ENCODE measurements at places on chromosomes 16 and 17.

GRCh38 chr16:11355862-11356261 is 10.6 kb downstream of the RMI2 start:
- no peak for DNase-seq

- no peak for DNase-seq
These were observed 74.6 kb upstream of the TMEM97 start for GRCh38 chr17:28244446-28244845.

- DNase-seq: no peak
These were observed 66.4 kb downstream of the MAF start for GRCh38 chr16:79534143-79534542.

DNA sequence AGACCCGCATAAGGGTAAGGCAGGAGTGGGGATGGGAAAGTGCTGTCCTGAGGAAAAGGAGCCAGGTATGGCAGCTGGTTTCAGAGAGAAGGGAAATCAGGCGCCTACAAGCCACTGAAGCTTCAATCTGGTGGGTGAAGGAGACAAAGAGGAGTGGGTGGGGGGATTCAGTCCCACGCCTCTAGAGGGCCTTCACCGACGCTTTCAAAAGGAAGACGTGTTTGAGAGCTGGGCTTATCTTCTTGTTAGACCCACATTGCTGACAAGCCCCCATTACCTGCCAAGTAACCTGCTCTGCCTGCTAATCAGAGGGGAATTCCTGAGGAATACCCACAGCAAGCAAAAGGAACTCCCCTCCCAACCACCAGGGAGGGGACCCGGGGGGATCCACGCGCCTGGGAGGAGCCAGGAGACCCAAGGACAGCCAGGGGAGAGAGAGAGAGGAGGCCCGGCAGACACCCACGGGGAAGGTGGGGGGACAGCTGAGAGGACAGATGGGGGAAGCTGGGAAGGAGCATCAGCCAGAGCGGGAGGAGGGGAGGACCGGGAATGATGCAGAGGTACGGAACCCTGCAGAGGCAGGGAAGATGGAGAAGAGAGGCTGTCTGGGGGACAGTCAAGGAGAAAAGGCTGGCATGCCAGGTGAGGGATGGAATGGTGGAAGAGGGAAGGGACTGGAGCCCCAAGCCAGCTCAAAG is 1.0 kb downstream of the MTMR4 start:
- DNase-seq: no peak

DNA sequence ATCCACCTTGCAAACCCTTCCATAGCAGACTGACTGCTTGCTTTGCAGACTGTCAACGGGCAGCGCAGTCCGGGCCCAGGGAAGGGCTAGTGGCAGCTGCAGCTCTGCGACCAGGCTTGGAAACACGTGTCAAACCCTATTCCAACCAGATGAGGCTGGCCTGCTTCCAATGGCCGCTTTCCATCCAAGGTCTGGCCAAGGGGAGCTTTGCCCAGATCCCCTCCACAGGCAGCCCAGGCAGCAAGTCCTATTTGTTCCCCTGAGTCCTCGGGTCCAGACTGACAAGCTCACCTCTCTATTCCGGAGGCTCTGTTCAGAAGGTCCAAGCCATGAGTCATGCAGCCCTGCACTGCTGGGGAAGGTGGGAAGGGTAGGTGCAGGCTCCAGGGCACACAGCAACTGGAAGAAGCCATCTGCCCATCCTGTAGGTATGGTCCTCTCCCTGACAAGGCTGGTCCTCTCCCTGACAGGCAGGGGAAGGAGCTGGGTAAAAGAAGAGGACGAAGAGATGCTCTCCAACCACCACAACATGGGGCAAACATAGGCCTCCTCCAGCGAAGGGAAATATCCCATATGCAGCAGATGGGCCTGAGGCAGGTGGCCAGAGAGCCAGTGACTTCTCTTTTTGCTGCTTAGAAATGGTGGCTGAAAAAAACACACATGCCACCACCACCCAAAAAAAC is 22.6 kb upstream of the AXIN2 start:
- DNase-seq: no peak

DNA sequence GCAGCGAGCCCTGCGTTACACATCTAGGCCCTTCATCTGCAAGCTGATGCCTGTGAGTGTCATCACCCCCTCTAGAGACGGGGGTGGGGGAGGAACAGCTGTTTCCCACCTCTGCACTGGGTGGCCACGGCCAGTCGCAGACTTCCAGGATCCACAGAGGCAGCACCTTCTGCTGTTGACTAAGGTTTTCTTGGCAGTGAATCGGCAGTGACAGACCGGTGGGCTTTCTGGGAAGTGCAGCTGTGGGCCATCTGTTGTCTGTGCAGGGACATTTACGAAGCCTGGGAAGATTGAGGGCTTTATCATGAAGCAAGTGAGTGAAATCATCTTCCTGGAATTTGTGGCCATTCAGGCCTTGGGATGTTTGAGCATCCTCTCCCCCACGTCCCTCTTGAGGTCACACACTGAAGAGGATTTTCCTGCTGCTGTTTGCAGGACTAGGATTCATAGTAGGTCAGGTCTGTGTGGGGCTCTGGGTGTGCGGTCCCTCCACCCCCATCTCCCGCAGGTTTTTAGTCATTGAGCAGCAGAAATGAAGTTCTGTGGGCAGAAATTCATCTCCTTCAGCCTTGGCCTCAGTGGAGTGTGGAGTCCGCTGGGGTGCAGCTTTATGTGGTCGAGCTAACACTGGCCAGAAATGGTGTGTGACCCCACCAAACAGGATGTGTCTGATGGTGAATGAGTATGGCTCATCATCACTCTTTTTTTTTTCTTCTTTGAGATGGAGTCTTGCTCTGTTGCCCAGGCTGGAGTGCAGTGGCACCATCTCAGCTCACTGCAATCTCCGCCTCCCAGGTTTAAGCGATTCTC is 12.0 kb downstream of the PGS1 start:
- DNase-seq: no peak

DNA sequence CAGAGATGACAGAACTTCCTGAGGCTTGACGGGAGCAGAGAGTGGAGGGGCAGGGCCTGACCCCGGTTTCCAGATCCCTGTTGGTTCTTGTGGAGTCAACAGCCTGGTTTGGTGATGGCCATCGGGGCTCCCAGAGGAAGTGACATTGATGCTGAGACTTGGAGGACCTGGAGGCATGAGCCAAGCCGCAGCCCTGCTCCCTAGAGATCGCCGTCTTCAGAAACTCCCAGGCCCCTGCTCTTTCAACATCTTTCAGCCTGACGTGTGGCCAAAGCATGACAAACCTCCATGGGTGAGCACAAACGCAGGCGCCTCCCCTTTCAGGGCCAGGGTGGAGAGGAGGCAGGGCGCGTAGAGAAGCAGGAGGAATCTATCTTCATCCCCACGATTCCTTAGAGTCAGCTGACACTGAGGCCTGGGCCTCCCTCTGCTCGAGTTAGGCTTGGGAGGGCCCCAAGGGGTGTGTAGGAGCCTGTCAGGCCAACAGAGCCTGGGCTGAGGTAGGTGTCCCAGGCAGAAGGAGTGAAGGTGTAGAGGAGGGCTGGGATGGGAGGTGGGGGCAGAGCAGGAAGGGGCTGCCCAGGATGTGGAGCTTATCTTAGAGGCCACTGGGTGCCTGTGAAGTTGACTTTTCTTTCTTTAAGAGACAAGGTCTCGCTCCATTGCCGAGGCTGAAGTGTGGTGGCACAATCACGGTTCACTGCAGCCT is 56.1 kb upstream of the MED9 start:
- no peak for DNase-seq

DNA sequence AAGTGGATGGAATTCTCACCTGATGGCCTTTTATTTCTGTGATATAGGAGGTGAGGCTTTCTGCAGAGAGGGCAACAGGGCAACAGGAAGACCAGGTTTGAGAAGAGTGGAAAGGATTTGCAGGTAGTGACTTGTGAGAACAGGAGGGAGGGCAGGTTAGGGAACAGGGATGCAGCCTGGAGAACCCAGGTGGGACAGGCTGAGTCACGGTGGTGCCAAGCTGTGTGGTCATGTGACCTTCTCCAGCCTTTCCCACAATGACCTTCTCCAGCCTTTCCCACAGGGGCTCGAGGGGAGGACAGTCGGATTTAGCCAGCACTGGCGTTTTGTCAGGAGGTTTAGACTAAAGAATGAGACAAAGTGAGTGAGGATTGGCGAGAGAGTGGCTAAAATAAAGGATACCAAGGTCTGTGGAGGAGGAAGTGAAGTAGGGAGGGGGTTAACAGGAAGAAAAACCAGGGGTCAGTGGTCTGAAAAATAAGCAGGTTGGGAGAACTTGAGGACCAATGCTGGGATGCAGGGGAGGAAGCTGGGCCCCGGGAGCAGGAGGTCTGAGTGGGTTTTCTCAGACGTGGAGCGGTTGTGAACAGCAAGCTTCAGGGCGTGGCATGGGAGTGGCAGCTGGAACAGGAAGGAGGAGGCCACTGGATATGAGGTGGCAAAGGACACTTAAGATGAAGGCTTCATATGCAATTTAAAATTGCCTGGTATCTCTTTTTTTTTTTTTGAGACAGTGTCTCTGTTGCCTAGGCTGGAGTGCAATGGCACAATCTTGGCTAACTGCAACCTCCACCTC is 37.7 kb downstream of the DNAH2 start:
- DNase-seq: no peak

DNA sequence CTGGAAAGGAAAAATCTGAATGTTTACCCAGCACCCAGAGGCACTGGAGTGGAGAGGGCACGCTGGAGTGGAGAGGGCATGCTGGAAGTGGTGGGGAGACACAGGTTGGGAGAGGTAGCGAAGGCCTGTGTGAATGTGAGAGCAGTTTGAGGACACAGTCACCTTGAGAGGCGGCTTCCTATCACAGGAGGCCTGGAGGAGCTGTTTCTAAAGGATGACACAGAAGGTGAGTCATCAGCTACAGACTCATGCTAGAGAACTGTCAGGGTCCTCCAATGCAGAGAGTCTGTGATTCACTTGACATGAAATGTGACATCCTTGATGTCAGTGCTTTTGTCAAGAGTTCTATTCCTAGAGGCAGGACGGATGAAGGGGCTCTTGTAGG is 13.8 kb downstream of the CTRL start:
- no peak for DNase-seq

- no peak for DNase-seq
These were observed 395.5 kb downstream of the CA10 start for GRCh38 chr17:51763058-51763457.

DNA sequence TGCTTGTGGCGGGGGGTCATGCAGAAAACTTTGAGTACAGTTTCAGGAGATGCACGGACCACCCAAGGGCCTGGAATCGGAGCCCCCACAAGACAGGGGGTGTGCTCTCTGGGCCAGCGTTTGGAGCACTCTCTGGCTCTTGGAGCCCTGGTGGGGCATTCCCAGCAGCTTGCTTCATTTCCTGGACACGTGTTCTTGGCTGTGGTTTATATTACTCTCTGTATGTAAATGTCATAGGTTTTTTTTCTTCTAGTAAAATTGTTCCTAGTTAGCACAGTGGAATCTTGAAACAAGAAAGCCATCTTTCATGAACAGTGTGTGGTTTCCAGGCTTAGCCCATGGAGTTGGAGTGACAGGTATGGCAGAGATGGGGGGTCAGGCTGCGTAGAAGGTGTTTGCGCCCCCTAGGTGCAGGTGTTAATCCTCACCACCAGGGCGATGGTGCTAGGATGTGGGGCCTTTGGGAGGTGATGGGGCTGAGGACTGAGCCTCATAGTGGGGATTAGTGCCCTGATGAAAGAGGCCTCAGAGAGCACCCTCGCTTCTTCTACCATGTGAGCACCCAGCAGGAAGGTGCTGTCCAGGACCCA is 79.8 kb downstream of the JPH3 start:
- peak; percentile 4 for DNase-seq
